Activated naive CD4-positive, alpha-beta T cell treated with Interleukin-2 at 50 U/mL for 16 hours (primary cell): ENCODE measurements at places on chromosomes 2 and 18.

GRCh38 chr2:125169022-125169763 lies 1144.1 kb downstream of the CNTNAP5 start:
- DNase-seq: no peak

- no peak for DNase-seq
These were observed 165.3 kb downstream of the THADA start for GRCh38 chr2:43430489-43430888.

DNA sequence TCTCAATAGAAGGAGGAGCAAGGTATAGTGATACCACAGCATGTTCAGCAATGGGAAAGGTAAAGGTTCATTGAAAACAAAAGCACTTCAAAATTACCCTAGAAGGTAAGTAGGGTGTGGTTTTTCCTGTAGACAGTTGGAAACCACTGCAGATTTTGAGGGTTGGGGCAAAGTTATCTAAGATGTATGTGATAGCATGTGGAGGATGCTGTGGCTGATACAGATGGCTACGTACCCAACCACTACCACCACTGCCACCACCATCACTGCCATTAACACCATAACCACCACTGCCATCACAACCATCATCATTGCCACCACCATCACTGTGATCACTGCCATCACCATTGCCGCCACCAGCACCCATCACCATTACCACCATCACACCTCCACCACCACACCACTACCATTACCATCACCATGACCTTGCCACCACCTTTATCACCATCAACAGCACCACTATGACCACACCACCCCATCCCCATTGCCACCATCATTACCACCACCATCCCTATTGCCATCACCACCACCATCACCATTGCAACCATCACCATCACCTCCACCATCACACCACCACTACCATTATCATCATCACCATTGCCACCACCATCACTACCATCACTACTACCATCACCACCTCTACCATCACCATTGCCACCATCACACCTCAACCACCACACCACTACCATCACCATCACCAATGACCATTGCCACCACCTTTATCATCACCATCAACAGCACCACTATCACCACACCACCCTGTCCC lies 3.7 kb downstream of the TMSB10 start:
- peak; percentile 19 for DNase-seq

DNA sequence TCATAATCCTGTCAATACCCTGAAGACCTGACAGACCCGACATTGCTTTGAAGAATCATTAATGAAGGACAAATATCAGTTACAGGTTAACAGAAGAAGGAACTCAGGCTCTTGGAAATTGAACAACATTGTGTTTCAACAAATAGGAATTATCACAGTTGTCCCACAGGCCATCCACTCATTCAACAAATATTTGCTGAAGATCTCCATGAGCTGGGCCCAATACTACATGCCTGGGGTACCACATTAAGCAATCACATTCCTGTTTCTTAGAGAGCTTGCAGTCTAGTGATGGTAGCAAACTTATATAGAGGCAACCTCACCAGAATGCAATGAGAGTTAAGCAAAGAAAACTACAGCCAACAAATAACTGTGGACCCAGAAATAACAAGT lies 671.6 kb upstream of the ACVR2A start:
- DNase-seq: no peak

DNA sequence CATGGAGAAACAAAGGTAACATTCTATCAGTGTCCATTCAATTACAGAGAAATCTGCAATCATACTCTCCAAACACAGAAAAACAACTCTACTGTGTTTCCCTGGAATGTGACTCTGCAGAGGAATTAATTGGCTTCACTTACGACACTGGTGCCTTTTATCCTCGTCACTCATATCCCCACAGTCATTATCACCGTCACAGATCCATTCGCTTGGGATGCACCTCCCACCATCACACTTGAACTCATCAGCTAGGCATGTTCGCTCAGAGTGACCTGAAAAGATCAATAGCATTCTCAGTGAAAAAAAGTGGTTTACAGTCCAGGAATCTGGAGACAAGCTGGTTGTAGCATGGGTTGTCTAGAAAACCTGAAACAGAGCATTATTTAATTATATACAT lies 124.3 kb downstream of the DHRS9 start:
- no peak for DNase-seq

DNA sequence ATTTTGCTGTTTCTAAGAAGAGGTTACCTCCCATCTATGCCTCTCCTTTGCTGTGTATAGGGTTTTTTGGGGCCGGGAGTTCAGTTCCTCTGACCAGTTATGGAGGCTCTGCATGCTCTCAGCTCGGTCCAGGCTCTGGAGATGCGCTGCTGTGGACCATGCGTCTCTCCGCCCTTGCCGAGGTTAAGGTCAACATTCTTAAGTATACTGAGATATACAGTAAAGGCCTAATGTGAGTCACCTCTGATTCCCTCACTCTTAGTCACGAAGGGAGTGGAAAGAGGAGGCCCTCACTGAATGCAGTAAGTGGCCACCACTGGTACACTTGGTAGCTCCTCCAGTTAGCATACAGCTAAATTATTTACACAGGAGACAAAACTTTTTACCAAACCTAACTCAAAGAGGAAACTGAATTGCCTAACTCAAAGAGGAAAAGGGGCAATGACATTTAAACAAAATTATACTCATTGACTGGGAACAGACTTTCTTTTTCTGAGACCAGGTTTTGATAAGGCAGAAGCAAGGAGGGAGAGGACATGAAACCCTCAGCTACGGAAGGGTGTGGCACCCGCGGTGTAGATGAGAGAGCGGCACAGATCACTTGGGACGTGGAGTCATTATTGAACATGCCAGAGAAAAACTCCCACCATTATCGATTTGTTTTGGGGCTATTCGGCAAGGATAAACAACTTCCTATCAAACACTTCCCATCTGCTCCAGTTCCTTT lies 98.7 kb downstream of the COPS8 start:
- no peak for DNase-seq

- no peak for DNase-seq
These were observed 1.1 kb upstream of the LINC00305 start for GRCh38 chr18:64149916-64150438.

- DNase-seq: no peak
These were observed 98.1 kb downstream of the FAM210A start for GRCh38 chr18:13628211-13628610.

- DNase-seq: no peak
These were observed 9.1 kb downstream of the ZCCHC2 start for GRCh38 chr18:62531931-62532330.

- no peak for DNase-seq
These were observed 73.9 kb downstream of the PIAS2 start for GRCh38 chr18:46843372-46843771.

DNA sequence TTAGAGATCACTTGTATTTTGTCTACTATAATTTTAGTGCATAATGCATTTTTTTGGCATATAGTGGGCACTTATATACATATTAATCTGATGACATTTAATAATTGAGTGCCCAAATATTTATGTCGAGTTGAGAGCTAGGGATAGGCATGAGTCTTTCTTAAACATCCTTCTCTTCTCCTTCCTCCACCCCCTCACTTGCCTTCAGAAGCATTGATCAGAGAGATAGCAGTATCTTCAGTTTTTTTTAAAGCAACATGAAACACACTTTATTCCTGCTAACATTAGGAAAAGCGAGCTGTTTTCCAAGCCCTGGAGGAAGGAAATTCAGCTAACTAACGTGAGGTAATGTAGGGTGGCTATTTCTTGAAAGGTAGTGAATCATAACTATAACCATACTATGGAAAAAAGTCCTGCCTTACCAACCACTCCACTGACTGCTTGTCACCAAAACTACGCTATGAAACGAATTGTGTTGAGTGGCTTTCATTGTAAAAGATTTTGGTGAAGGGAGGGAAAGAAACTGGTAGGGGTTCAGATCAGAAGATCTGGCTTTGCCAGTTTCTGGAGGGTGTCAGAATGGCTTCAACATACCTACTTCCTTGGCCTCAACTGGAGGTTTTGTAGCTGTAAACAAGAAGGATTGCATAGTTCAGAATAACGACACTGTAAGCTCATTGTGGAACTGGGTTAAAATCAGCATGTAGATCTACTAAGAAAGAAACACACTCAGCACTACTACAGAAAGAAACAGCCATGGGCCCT lies 2.3 kb upstream of the ITGA4 start:
- no peak for DNase-seq

DNA sequence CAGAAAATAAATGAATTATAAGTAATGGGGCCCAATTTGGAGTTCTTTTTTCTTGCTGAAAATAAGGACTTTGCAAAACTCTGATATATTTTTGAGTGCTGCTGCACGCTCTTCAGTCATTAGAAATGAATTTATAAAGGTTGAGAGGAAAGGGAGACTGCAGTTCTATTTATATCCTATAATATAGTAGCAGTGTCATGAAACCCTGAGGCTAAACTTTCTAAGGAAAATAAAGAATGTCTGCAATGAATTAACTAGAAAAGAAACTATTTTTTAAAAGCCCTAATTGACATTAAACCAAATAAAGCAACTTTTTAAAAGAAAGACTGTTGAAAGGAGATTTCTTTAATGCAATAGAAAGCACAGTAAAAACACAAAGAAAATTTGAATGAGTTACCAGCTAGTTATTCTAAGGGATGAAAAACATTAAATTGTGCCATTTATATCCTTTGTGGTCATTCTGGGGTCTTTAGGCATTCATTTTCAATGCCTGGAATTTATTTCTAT lies 1072.8 kb upstream of the TMEFF2 start:
- DNase-seq: no peak

DNA sequence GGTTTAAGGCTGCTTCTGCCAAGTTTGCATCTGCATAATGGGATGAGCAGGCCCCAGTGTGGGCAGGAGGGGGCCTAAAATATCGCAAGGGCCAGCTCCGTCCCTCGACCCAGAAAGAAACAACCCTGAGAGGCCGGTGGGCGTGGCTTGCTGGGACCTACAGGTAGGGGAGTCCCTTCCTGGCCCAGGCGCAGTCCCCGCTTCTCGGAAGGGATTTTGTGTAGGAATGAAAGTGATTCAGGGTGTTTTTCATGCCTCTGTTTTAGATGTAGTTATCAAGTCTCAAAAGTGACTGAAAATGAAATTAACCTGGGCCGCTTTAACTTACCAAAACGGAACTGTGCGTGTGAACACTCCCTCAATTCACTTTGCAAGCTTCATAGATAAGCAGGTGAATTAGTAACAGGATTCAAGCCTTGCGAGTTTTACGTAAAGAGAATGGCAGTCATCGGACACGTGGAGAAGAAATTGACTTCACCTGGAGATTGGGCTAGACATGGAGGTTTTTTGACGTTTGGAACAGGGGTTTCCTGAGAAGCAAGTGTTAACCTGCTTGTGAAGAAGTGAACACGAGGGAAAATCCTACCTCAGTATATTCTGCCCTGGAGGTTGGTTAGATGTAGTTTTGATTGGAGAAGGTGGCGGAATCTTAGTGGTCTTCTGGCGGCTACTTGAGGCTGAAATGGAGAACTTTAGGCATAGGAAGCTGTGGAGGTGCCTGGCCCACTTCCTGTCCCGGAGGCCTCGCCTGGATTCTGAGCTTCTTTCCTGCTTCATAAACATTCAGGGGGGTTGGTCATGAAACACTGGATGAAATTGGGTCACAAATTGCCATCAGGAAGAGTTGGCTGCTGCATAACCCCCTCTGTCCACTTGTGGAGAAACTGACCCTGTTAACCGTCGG lies 1.7 kb downstream of the NCK2 start:
- DNase-seq: peak; percentile 91

DNA sequence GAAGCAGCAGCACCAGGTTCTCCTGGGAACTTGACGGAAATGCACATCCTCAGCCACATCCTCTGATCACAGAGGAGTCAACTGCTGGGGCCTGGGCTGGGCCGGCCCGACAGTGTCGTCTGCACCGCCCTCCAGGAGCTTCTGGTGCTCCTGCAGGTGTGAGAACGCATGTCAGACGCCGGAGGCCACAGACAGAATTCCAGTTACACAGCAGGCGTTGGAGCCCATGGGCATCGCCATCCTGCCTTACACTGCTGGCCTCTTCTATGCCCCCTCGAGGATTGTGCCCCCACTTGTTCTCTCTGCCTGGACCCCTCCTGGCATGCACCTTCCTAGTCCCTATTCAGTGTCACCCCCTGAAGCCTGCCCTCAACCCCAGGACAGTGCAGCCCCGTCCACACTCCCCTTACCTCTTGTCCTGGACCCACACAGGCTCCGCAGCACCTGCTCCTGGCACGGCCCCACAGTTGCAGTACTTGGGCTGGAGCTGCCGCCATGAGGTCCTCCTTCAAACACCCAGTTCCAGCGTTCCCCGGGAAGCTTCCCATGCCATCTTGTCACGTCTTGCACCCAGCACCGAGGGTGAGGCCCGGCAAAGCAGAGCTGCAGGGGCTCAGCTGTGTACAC lies 37.5 kb downstream of the ADI1 start:
- DNase-seq: no peak

DNA sequence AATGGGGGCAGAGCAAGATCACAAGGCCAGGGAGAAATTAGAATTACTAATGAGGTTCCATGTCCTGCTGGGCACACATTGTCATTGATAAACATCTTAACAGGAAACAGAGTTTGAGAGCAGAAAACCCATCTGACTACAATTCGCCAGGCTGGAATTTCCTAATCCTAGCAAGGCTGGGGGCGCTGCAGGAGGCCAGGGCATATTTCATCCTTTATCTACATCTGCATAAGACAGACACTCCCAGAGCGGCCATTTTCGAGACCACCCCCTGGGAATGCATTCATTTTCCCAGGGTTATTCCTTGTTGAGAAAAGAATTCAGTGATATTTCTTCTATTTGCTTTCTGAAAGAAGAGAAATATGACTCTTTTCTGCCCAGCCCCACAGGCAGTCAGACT lies 152.7 kb downstream of the SUCLG1 start:
- DNase-seq: no peak

- DNase-seq: no peak
These were observed 1516.1 kb downstream of the RPIA start for GRCh38 chr2:90207454-90208058.

GRCh38 chr2:180523621-180524340 lies 456.6 kb upstream of the UBE2E3 start:
- DNase-seq: no peak

- DNase-seq: no peak
These were observed 567 bp downstream of the PCYOX1 start for GRCh38 chr2:70258532-70258875.

DNA sequence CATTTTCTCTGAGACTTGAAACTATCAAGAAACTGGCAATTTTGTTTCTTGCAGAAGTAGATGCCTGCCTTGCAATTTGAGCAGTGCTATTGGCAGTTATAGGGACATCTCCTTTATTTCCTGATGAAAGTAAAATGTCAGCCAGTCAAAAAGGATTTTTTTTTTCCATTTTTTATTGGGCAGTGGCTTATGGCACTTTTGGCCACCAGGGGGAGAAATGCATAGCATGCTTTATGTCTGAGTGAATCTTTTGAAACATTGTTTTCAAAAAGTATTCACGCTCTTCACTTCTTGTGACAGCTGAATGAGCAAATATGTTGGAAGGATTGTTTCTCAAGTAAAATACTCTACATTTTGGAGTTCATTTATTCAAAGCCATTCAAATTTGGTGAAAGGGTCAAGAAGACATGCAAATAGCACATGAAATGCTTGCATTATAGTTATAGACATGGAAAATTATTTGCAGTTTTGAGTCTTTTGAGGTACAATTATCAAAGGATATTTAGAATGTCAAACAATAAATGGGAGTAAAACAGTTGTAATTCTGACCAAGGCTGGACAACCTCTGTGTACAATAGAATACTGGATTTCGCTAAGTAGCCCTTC lies 491.0 kb downstream of the CDH2 start:
- DNase-seq: no peak

- DNase-seq: no peak
These were observed 95.4 kb downstream of the HNMT start for GRCh38 chr2:138059487-138060300.

GRCh38 chr2:233142355-233142897 lies 82.3 kb downstream of the INPP5D start:
- peak; percentile 33 for DNase-seq
